ENCODE measurements at places on chromosomes 1 and 21.

GRCh38 chr1:233328142-233328921, 808 bp downstream of the MAP3K21 start:
- no peak for DNase-seq

GRCh38 chr1:156814571-156815260, 1.9 kb downstream of the SH2D2A start:
- DNase-seq = no peak

DNA sequence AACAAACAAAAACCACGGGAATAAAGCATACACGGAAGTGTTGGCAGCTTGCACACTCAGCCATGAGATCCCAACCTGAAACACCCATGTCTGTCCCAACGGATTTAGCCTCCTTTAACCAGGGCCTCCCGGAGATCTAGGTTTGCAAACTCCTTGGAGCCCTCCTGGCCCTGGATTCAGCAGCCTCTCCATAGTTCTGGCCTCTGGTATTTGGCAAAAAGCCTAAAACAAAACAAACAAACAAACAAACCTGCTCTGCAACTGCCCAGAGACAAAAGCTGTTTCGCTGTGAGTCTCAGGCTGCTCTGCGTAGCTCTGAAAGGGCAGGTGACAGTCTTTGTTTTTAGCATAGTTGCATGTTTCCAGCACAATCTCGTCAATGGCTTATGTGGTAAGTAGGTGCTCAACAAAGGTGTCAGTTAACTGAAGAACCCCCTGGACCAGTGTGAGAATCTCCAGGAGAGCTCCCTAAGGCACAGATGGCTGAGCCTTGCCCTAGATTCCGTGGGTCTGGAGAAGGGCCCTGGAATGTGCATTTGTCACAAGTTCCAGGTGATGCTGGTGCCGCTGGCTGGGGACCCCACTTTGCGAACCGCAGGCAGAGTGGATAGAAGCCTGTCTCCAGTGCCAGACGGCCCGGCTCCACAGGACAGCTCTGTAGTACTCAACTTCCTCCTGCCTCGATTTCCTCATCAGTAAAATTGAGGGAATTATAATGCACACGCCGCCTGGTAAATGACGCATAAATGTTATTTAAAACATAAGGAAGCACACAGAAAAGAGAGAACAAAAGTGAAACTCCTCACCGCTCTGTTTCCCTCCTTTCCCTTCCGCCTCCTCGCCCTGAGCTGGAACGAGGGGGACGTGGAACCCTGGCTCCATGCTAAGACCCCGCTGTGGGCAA, 86.2 kb downstream of the RIPK4 start:
- no peak for DNase-seq

DNA sequence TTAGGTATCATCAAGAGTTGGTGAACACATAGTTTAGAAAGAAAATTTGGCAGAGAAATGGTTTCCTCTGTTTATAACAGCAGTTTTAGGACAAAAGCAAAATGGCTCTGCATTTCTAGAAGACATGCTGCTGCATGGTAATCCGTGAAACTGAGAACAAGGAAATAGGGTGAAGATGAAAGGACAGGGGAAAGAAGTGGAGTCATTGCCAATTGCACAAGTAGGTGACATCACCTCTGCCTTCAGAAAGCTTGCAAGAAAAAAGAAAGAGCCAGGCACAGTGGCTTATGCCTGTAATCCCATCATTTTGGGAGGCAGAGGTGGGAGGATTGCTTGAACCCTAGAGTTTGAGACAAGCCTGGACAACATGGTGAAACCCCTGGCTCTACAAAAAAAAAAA, 217.6 kb downstream of the LMX1A start:
- DNase-seq = no peak

DNA sequence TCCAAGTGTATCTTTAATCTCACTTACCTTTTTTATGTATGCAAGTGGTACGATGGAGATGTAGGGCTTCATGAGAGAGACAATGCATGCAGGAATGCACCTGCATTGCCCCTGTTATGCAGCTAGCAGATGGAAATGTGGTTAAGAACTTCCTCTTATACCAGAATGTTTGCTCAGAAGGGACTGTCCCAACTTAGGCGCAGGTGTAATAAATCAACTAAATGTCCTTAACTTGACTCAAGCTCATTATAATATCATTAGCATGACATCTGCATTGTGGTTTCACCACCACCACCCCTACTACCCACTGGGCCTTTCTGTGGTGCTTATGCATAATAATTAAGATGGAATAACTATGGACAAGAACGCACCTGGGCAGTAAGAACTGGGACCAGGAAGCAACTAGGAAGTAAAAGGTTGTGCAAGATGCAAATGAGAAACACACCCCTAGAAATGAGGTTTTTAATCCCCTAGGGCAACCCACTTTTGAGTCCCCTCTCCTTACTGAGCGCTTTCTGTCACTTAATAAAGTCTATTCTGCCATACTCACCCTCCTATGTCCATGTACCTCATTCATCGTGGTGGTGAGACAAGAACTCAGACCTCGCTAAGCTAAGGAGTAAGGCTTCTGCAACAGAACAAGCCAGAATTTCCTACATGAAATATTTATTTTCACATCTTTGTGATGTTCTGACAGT, 1103.3 kb upstream of the B3GALT2 start:
- no peak for DNase-seq

DNA sequence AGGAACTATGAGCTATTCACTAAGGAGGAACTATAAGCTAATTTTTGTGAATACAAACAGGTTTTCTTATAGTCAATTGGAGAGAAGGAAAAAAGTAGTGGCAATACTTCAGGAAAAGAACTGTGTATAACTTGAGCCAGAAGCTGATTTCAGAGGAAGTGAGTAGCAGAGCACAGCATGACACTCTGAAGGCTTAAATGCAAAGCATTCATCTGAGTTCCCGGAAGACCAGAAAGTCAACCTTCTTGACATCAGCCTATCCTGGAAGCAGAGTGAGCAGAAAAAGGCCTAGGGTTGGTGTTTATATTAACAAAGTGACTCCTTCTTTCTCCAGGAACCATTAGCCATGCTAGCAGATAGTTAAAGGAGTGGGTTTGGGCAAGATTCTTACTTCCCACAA, 545.2 kb downstream of the MRPL39 start:
- no peak for DNase-seq

DNA sequence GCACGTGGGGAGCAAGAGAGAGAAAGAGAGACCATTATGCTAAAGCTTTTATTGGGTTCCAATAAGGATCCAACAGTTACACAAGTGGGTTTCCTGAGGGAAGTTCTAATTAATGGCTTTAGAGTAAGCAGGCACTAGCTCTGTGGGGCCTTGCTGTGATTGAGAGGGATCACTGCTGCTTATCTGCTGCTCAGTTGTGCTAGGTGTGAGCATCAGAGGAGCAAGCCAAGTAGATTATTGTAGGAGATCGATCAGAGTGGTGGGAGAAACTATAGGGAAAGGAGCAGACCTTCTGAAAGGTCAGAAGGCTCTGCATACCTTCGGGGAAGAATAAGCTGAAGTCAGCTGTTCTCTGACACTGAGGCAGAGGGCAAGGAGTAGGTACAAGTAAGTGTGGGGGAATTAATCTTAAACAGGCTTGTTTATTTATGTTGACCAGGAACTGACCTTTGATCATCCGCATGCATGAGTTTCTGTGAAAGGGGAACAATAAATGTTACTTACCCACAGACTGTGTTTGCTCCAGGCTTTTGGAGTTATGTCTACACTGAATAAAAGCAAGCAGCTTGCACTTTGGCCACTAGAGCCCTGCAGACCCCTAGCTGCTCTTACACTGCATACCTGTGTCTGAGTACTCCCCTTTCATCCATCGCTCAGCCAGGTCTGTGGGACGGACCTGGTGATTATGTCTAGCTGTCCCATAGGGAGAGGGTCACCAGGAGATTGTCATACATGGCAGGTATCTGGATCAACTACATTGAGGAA, 89.7 kb downstream of the TNNI3K start:
- no peak for DNase-seq

DNA sequence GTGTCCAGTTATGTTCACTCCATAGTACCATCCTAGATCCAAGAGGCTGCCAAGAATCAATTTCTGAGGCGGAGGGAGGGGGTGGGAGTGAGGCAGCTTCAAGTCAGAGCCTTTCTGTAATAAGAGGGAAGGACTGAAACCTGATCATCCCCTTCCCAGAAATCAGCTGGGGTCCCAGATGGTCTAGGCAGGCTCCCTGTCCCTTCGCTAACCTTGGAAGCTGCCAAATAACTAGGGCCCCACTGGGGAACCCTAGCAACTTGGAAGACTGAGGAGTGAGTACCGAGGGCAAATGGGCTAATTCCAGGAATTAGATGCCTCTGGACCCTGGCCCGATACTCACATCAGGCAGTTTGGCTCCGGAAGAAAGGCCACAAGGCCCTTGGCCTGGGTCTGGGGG, 113.3 kb downstream of the NAV1 start:
- DNase-seq = no peak

GRCh38 chr1:110637475-110637874, 31.3 kb upstream of the KCNA2 start:
- DNase-seq = no peak

All from fibroblast of skin of right quadriceps (primary cell).